Stimulated activated CD8-positive, alpha-beta memory T cell treated with anti-CD3 and anti-CD28 coated beads, Interleukin-12 subunit alpha, Interleukin-12 subunit beta, amount 100 ng/mL, for 1 hour (primary cell): ENCODE measurements at places on chromosomes 2 and 18.

DNA sequence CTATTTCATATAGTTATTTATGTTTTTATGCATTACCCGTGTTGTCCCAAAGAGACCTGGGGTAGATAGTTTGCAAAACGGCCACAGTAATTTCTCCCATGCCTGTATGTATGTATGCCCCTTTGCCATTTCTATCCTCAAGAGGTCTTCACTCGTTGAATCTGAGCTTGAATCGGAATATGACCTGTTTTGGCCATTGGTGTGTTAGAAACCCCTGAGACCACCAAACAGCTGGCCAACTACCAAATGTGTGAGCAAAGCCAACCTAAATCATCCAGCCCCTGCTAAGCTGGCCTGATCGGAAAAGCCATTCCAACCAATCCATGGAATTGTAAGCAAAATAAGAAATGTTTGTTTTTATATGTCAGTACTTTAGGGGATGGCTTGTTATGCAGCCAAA lies 23.4 kb upstream of the INO80C start:
- no peak for DNase-seq

- DNase-seq, result no peak
Measured at GRCh38 chr18:42583283-42583731, 532.2 kb downstream of the RIT2 start.

DNA sequence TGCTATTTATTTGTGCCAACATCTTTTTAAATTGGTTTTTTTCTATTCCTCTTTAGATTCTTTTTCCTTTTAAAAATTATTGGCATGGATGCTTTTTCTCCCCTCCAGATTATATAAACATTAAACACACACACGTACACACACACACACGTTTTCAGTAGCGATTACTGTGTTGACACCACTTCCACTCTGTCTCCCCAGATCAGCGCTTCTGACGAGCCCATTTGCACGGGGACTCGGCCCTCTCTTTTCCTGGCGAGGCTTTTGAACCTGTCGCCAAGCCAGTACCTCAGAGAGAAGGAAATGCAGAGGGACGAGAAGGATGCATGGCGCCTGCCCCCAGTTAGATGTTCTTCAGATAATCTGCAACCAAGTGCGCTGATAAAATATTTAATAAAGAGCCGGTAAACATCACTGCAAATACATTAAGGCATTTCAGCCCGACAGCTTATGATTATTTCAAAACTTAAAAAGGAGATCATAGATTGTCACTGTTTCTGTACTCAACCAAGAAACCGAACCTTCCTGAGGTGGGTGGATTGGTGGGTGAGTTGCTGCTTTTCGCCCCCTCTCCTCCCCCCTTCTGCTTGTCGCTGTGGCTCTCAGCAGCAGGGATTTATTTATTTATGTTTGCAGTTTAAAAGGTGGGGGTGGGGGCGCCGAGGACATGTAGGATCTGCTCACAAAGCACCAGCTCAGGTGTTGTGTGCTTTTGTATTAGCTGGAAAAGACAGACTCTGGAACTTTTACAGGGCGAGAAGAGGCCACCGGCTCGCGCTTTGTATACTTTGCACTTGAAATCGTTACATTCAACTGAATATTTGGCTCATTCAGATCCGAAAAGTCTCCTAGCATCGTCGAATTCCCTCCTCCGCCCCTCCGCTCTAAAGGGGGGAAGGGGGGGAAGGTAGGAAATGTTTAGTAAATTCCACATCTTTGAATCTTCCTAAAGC lies 787 bp upstream of the TBR1 start:
- no peak for DNase-seq

- DNase-seq, result no peak
Measured at GRCh38 chr2:229230256-229230655, 40.8 kb downstream of the PID1 start.

GRCh38 chr2:99651930-99652670 lies 162.3 kb upstream of the REV1 start:
- DNase-seq, result no peak
